Naive thymus-derived CD4-positive, alpha-beta T cell (primary cell): ENCODE measurements at places on chromosomes 7 and 10.

GRCh38 chr10:6780008-6780677, 200.1 kb upstream of the PRKCQ start:
- no peak for DNase-seq

- no peak for DNase-seq
Measured at GRCh38 chr10:133275684-133276092, 980 bp downstream of the ADAM8 start.

GRCh38 chr10:33125111-33125510, 167.1 kb upstream of the ITGB1 start:
- DNase-seq, result no peak

GRCh38 chr7:19121977-19122588, 4.6 kb upstream of the TWIST1 start:
- no peak for DNase-seq

GRCh38 chr7:137983323-137984008, 18.4 kb downstream of the CREB3L2 start:
- no peak for DNase-seq

- no peak for DNase-seq
Measured at GRCh38 chr10:88618496-88618895, 31.9 kb downstream of the LIPJ start.

- no peak for DNase-seq
Measured at GRCh38 chr10:75708060-75708459, 276.6 kb downstream of the LRMDA start.
